ENCODE measurements at places on chromosomes 3 and 15.
A peak's percentile ranks its signal among the peaks of the same experiment; 100 is the strongest.

- no peak for DNase-seq
Observed at GRCh38 chr15:46872981-46873330, 844.3 kb upstream of the SEMA6D start.

- DNase-seq = no peak
Observed at GRCh38 chr3:70010346-70010745, 10.8 kb downstream of the SAMMSON start.

DNA sequence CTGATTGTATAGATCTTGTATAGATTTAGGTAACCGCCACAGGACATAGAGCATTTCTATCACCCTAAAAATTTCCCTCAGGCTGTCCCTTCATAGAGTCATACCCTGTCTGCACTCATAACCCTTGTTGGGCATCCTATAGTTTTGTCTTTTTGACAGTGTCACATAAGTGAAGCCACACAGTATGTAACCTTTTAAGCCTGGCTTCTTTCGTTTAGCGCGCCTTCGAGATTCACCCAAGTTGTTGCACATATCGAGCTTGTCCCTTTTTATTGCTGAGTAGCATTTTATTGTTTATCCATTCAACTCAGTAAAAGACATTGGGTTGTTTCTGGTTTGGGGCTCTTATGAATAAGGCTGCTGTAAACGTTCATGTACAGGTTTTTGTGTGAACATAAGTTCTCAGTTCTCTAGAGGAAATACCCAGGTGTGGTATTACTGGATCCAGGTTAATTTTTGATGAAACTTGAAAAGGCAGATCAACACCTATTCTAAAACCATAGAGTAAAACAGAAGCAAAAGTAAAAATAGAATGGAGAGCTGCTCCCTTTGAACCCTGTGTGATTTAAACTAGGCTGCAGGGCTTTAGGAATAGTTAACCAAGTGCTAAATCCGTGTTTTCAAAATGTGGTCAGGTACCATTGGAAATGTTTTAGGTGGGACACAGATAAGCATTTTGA is 49.5 kb downstream of the CD86 start:
- DNase-seq = no peak

- DNase-seq = peak; percentile 87
Observed at GRCh38 chr3:14605067-14605466, 46.5 kb upstream of the CCDC174 start.
